A172 (cell line): ENCODE measurements at places on chromosomes 1 and 21. TPM values are rescaled to one million over a fixed set of nuclear protein-coding genes. Genes with fewer than 3 reads are reported as not detected.

DNA sequence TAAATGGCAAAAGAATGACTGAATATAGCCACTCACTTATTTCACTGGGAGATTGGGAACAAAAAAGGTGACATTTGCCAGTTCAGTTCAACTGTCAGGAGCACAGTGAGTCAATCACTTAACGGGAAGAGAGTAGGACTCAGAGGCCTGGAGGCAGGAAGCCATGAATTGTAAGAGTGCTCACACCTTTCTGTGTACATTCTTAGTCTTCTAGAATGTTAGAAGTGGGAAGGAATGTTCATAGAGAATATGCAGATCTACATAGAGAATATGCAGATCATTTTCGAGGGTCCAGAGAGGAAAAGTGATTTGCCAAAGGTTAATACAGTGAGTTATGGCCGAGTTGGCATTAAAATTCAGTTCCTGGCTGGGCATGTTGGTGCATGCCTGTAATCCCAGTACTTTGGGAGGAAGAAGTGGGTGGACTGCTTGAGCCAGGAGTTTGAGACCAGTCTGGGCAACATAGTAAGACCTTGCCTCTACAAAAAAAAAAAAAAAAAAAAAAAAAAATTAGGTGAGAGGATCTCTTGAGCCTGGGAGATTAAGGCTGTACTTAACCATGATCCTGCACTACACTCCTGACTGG lies 8.3 kb downstream of the IL20 start:
- no peak for DNase-seq

DNA sequence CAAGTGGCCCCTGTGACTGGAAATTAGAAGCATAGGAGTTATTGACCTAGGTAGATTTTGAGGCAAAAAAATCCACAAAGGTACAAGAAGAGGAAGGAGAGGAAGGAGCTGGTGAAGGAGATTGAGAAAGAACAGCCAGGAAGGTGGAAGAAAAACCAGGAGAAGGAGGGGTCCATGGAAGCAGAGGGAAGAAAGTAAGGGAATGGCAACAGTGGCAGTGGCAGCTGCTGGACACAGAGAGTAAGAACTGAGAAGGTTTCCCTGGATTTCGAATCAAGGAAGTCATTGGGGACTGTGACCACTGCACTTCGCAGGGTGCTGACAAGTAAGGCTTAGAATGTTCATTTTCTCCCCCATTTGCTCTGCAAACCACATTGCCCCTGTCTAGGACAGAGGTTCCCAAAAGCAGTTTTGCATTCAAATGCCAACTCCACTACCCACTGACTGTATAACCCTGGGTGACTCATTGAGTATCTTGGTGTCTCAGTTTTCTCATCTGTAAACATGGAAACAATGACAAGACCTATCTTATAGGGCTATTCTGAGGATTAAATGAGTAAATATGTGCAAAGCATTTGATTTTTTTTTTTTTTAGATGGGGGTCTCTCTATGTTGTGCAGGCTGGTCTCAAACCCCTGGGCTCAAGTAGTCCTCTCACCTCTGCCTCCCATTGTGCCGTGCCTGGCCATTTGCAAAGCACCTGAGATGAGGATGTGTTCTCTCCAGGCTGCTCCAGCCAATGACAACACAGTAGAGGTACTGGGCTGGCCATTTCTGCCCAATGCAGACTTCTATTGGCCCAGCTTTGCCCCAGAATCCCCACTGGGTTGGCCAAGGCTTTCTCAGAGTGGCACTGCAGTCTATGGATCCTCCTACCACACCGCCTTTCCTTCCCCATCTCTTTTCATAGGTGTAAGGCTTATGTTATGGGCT lies 9.3 kb upstream of the CAPN2 start:
- peak; percentile 91 for DNase-seq

DNA sequence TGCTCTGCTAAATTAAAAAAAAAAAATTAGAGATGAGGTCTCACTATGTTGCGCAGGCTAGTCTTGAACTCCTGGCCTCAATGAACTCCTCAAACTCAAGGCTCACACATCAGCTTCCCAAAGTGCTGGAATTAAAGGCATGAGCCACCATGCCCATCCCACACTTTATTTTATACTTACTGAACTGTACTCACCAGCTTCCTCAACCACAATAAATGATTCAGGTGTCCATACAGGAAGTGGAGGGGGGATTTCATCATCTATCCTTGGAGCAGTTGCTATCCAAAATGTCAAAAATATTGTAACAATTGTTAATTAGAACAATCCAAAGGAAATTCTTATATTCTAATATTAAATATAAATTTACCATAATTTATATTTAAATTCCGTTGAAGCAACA lies 22.4 kb upstream of the RSBN1 start:
- no peak for DNase-seq

- no peak for DNase-seq
Measured at GRCh38 chr1:197649188-197649587, 126.1 kb downstream of the DENND1B start.

DNA sequence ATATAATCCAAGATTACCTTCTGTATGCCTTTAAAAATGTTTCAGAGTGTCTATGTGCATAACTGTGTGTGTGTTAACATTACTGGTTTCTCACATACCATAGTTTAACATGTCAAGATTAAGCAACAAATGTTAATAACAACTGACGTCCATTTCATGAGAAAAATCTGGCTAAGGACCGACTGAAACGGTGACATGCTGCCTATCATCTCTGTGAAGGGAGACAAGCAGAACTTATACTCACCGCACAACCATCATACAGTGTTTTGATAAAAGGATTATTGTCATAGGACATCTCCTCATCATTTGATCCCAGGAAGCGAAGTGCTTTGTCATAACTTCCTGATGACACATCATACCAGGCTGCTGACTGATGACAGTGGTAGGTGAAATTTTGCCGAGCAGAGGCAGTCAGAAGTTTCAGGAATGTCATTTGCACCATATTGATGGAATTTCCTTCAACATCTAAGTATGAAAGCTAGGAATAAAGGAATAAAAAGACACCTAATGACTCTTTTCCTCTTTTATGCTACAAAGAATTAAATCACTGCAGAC lies 228.8 kb downstream of the COL11A1 start:
- peak; percentile 84 for DNase-seq

DNA sequence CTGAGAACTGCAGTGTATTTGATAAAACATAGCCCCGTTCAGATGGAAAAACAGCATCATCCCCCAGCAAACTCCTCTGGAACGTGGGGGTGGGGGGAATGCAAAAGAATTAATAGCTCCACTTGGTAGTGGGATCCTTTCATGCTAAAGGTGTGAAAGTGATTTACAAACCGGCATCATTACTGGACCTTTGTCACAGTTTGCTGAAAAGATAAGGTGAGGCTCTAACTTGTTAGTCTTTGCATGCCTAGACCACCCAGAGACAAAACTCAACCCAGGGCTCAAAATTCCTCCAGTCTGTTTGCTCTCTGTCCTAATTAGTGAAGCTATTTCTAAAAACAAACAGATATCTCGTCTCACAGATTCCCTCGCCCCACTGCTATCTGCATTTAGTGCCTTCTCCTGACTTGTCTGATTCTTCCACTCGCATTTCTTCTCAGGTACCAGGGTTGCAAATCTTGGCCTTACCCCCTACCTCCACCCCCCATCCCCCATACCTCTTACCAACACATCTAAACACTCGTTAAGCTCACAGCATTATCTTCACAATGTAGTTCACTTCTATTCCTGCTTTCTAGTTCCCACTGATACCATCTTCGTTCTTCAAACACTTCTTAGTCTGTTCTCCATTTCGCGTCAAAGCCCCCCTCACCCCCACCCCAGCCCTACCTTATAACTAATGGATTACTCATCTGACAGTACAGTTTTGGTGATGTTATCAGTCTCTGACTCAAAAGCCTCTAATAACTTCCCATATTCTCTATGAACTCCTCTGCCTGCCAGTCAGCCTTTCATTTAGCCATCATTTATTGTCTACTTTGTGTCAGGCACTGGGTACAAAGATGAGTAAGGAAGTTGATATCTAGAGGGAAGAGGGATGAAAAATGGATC lies 11.8 kb downstream of the IER5 start:
- DNase-seq: no peak

DNA sequence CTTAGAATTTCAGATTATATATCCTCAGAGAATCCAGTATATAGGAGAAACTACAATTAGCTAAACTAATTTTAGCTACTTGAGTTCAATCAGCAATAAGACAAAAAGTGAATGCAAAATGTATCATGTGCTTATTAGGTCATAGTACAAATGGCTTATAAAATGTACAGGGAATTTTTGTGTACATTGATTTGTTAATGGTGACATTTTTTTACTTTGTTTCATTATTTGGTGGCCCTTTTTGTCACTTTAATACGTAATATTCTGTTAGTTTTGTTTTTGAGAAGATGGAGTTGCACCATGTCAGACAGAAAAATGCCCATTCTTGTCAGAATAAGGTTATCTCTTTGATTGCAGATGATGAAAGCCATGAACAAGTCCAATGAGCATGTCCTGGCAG lies 33.6 kb downstream of the CC2D1B start:
- no peak for DNase-seq

GRCh38 chr1:168913711-168914463 lies 184.9 kb upstream of the DPT start:
- no peak for DNase-seq

FABP3 gene
- 9.0 and 19.5 TPM in 2 replicates for total RNA-seq

PTPRU gene
- total RNA-seq: 3.0 and 7.4 TPM in 2 replicates
